ENCODE measurements at places on chromosomes 4 and X. TPM values are rescaled to one million over a fixed set of nuclear protein-coding genes. Genes with fewer than 3 reads are reported as not detected.

DNA sequence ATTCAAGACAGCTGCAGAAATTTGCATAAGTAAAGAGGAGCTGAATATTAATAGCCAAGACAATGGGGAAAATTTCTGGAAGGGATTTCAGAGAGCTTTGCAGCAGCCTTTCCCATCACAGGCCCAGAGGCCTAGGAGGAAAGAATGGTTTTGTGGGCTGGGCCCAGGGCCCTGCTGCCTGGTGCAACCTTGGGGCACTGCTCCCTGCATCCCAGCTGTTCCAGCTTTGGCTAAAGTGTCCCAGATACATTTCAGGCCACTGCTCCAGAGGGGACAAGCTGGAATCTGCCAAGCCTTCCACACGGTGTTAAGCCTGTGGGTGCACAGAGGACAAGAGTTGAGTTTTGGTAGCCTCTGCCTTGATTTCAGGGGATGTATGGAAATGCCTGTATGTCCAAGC lies 185.6 kb upstream of the SFRP2 start:
- no peak for DNase-seq

NAP1L3 gene
- total RNA-seq, result 0.11 TPM

SUPT20HL1 gene
- total RNA-seq, result not detected

GRCh38 chr4:112094330-112094729 lies 50.9 kb upstream of the FAM241A start:
- no peak for DNase-seq

DNA sequence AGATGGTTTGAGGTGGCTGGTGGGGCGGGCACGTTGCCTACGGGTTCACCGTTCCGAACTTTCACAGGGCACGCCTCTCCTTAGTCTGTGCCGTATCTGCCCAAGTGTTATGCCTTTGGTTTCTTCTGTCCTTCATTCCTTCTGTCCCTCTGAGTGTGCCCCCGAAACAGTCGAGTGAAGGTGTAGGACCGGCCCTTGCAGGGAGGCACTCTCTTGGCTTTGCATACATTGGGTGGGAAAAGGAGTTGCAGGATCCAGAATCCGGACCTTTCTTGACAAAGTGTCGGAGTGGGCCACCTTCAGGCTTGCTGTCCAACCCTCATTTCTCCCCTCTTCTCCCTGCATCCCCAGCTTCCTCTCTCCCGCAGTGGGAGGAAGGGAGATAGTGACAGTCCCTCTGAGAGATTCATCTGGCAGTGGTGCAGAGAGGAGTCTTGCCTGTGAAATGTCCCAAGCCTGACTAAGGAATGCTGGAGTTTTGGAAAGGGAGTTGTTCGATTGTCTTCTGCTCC lies 569 bp downstream of the ARFIP1 start:
- DNase-seq, result no peak

EDA2R gene
- 3.8 TPM for total RNA-seq

CC2D2A gene
- total RNA-seq, result 13.2 TPM

GRCh38 chr4:74057588-74057987 lies 19.1 kb upstream of the CXCL3 start:
- DNase-seq, result no peak

DNA sequence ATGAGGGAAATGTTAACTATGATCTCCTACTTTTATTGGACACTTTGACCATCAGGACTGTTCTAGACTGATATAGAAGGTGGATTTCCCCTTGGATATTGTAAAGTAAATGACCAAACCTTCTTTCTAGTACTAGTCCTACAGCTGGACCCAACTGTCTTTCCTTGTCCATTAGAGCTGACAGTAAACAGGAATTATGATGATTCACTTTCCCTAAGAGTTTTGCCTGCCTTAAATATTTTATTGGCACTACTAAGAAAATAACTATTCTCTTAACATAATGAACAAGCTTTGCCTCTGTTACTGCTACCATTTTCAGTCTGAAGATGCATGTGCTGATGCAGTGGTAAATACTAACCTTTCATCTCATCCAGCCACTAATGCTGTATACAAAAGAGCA lies 915.4 kb downstream of the CENPC start:
- no peak for DNase-seq

BOD1L1 gene
- 27.3 TPM for total RNA-seq

GRCh38 chr4:36308150-36308549 lies 26.7 kb downstream of the DTHD1 start:
- no peak for DNase-seq

DNA sequence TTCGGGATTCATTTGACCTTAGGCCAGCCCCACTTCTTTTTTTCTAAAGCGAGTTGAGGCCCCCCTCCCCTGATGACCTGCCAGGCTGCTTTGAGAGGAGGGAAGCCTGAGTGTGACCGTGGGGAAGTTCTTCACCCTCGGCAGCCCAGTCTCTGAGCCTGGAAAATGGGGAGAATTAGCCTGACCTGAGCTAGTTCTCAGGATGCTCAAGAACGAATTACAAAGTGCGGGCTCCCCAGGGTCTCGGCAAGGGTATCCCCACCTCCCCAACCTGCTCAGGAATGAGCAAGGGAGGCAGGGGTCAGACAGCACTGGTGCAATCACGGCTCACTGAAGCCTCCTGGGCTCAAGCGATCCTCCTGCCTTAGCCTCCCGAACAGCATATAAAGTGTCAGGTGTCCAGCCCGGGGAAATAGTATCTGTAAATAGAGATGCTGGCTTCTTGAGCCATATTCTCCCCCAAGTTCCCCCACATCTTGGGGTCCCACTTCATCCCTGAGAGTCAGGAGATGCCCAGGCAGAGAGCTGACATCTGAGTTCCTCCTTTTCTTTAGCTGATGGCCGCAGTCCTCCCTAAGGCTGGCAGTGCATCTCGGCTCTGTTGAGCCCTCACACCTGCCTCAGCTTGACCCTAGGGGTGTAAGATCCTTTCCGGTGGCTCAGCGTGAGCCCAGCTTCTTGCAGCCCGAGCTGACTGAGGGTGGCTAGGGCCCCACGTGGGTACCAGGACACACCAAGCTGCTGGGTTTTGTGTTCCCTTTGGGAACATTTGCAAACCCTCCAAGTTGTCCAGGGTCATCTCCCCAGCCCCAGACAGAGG lies 1.6 kb downstream of the DUSP9 start:
- no peak for DNase-seq

KCNE5 gene
- total RNA-seq, result 0.13 TPM

DNA sequence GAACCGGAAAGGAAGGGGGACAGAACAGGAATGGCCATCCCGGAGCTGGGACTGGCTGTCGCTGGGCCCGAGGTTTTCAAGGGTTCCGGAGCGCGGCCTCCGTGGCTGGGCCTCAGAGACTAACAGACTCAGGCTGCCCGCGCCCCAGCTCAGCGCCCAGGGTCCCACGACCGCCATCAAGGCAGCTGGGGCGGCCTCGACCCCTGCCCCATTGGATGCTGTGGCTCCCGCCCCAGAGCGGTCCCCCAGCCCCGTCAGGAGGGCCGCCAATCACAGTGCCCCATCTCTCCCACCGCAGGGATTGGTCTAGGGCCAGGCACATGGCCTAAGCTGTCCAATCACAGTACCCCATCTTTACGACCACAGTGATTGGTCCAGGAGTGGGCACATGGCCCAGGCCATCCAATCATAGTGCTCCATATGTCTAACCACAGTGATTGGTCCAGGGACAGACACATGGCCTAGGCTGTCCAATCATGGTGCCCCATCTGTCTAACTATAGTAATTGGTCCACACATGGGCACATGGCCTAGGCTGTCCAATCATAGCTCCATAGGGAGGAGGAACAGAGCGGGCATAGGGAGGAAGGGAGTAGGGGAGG lies 105.3 kb upstream of the NKX1-1 start:
- peak; percentile 33 for DNase-seq

GPR173 gene
- total RNA-seq, result 2.7 TPM

RADX gene
- total RNA-seq, result 0.07 TPM

CYTL1 gene
- 34.6 TPM for total RNA-seq
